CD4-positive, alpha-beta T cell treated with Interferon alpha-2 for 1 hour (primary cell): ENCODE measurements at places on chromosomes 13 and 19.

DNA sequence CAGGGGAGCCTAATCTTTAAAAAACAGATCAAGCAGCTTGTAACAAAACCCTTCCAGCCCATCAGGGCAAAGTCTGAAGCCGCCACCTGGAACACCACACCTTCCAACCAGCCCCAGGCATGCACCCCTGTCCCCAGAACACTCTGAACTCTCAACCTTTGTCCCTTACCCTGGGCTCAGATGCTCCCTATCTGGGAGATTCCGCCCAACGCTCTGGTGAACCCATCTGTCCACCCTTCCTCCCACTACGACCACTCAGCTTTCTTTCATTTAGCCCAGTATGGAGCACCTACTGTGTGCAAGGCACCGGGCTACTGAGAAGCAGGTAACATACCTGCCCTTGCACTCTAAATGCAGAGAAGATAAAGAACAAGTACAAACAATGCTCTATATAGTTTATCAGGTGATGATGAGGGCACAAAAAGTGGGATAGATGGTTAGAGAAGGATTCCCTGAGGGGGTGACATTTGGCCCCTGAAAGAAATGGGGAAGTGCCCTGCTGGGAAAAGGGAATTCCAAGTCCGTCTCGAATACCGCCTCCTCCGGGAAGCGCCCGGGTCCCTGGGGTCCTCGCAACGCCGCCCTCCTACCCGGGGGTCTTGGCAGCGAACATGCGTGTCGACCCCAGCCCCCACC lies 629 bp downstream of the PEPD start:
- no peak for DNase-seq

DNA sequence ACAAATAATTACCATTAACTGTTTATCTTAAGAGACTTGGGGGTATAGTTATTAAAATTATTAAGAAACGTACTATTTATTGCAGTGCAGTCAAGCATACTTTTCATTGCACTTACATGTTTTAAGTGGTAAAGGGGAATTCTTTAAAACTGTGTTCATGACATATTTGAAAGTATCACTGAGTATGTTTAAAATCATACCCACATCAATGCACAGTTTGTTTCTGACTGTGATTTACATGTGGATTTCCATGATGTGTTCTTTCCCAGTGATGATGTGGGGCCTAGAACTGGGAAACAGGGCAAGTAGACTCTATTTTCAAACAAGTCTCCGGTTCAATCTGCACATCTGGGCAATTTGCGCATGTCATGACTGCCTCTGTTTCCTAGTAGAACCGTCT lies 340.5 kb upstream of the OBI1 start:
- no peak for DNase-seq

DNA sequence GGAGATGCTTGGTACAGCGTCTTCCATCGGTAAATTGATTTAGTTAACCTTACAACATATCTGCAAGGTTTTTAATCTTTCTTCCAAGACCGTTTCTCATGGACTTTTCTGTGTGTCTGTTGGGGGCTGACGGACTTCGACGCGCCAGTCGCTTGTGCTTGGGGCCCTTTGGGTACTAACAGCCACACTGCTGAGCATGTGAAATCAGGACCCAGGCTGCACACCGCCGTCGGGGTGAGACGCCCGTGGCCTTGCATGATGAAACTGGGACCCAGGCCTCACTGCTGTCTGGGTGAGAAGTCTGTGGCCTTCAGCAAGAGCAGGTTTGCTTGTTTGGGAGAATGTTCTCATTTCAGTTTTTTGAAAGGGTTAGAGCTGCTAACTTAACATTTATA lies 9.8 kb downstream of the ATP4B start:
- DNase-seq, result no peak

GRCh38 chr13:92682832-92683517 lies 543.6 kb upstream of the GPC6 start:
- DNase-seq, result no peak

DNA sequence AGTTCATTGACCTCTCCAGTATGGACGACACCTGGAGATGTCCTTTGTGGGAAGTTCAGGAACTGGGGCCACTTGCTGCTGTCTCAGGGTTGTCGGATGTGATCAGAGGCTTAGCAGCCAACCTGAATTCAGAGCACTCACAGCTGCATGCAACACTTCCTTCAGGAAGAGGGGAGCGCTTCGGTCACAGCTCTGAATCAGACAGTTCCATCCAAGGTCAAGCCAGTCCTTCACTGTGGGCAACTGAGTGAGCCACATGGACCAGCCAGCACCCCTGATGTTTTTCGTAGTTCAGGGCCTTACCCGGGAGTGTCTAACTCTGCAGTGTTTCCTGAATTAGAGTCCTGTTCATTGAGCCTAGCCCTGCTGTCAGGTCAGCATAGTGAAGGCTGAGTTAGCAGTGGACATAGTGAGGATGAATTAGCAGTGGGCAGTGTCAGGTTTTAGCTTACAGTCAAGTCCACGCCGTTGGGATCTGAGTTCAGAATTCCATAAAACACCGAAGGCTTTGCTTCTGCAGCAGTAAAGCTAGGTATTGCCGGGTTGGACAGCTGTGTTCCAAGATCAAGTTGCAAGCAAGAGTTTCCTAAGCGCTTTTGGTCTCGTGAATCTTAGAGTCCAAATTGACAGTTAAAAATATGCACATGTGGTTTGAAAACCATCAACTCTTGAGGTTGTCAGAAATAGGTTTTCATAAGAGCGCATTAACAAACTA lies 5.1 kb downstream of the ZNF555 start:
- DNase-seq, result no peak

DNA sequence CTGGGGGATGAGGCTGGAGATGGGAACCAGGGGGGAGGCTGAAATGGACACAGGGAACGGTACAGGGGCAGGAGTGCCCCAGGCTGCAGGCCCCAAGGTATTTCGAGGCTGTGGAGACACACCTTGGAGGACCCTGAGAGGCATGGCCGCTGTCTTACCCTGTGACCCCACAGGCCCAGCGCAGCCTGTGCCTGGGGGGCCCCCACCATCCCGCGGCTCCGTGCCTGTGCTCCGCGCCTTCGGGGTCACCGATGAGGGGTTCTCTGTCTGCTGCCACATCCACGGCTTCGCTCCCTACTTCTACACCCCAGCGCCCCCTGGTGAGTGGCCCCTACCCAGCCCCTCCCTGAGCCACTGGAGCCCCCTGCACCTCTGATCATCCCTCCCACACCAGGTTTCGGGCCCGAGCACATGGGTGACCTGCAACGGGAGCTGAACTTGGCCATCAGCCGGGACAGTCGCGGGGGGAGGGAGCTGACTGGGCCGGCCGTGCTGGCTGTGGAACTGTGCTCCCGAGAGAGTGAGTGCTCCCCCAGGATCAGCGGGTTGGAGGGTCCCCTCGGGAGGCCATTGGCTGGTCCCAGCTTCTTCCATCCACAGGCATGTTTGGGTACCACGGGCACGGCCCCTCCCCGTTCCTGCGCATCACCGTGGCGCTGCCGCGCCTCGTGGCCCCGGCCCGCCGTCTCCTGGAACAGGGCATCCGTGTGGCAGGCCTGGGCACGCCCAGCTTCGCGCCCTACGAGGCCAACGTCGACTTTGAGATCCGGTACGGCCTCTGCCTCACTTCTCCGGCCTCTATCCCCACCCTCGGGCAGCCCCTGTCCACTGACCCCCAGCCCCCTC lies 16.9 kb upstream of the SPIB start:
- no peak for DNase-seq

DNA sequence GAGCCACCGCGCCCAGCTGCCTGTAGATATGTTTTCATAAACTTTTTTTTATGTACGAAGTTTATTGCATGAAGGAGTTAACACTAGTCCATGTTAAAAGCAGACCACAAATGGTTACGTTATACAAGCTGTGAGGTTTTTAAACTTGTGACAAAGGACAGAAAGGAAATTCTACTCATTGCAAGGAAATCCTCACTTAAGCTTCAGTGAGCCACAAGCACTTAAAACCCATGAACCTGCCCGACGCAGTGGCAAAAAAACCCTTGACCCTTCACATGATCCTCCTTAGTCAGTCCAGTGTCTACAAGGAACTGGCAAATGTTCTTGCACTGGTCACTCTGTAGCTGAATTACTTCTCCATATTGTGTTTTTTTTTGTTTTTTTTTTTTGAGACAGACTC lies 4.2 kb downstream of the MPND start:
- DNase-seq, result no peak

- no peak for DNase-seq
Observed at GRCh38 chr19:58569191-58569942, 3.8 kb downstream of the MZF1 start.

GRCh38 chr19:40363069-40363468 lies 14.6 kb downstream of the PLD3 start:
- no peak for DNase-seq

- no peak for DNase-seq
Observed at GRCh38 chr13:32430018-32430747, 2.3 kb upstream of the N4BP2L1 start.

DNA sequence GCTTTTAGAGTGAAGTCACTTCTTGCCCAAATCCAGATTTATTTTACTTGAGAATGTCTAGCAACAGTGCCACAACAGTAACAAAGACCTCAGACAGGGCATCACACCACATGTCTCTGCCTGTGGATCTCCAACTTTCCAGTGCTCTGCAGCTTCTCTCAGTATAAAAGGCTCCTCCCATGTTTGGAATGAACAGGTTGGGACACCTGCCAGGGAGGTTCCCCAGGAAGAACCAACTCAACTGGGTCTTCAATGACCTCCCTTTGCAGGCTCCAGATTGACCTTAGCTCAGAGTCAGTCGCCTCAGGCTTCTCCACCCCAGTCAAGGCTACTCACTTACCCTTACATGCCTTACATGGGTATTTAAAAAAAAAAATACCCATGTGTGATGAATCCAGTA lies 3.4 kb downstream of the ZNF823 start:
- no peak for DNase-seq

GRCh38 chr13:44336934-44337333 lies 36.7 kb upstream of the SERP2 start:
- DNase-seq, result no peak

DNA sequence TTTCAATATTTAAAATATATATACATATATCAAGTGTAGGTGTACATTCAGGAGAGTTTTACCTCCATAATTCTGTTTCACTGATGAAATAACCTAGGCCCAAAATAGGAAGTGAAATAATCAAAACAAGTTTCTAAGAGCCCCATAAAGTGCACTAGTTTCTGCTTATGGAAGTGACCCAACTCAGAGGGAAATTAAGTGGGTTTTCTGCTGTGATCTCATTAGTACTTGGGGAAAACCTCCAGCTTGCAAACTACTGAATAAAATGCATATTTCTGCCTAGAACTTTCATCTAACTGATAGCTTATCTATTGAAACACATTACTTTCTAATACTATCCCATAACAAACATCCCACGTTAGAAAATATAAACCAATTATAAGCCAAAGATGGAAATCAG lies 45.4 kb upstream of the MIR17HG start:
- no peak for DNase-seq

- peak; percentile 29 for DNase-seq
Observed at GRCh38 chr19:19628501-19629134, 598 bp upstream of the LPAR2 start.

DNA sequence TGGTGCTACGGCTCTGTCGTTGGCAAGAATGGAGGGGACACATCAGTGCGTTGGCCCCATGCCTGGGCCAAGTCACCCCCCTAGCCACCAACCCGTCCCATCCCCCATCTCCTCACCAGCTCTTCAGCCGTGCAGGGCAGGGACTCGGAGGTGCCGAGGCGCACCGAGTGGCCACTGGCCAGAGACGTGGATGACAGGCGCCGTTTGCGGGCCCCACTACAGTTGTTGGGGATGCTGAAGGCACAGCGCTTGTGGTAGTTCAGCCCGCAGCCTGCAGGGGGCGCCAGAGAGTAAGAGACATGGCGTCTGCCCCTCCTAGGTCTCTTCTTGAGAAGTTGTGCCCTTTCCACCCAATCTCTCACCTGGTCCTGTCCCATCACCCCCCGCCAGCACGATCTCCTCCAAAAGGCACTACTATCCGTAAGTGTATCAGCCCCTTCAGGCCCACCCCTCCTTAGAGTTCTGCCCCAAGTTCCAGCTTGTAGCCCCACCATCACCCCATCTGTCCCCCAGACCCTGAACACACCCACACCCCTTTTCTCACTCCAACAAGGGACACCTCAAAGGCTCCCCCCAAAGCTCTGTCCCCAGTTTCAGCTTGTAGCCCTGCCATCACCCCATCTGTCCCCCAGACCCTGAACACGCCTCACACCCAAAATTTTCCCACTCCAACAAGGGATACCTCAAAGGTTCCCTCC lies 12.4 kb downstream of the PRKD2 start:
- peak; percentile 86 for DNase-seq

- DNase-seq, result no peak
Observed at GRCh38 chr13:32998966-32999365, 17.3 kb upstream of the KL start.

DNA sequence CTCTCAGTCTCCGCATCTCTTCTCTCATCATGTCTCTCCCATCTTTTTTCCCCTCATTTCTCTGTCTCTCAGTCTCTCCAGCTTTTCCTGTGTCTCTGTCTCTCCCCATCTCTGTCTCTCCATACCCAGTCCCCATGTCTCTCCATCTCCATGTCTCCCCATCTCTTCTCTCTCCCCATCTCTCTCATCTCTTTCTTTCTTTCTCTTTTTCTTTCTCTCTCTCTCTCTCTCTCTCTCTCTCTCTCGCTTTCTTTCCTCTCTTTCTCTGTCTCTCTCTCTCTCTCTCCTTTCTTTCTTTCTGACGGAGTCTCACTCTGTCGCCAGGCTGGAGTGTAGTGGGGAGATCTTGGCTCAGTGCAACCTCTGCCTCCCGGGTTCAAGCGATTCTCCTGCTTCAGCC lies 12.6 kb upstream of the NFIX start:
- no peak for DNase-seq

DNA sequence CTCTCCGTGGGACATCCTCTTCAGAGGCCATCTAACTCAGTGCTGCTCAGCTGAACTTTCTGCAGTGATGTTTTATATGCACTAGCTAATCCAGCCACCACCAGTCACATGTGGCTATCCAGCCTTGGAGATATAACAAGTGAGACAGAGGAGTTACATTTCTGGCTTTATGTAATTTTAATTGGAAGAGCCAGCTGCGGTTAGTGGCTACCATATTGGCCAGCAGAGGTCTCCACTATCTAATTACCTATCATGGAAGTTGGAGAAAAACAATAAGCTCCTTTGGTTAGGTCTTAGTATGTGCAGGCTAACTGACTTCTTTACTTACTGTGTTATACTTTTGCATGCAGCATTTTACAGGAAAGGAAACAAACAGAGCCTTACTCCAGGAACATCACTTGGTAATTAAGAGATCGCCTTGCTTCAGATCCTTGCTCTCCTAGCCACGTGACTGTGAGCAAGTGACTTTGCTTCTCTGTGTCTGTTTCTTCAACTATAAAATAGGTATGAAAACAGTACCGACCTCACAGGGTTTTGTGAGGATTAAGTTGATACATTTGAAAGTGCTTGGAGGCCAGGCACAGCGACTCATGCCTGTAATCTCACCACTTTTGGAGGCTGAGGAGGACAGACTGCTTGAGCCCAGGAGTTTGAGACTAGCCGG lies 1.6 kb upstream of the KLK10 start:
- DNase-seq, result no peak

GRCh38 chr19:42313096-42313839 lies at the start of gene TMEM145:
Gene TMEM145, plus strand, starts transcription at chr19:42313309. Its CDS starts 68 bp downstream, at chr19:42313377.
- peak; percentile 37 for DNase-seq
